ENCODE measurements at places on chromosomes 4 and X.

GRCh38 chr4:76546759-76547742, 112.0 kb downstream of the SHROOM3 start:
- DNase-seq = peak; percentile 74

- no peak for DNase-seq
These were observed 78.9 kb downstream of the UGT8 start for GRCh38 chr4:114677346-114677979.

DNA sequence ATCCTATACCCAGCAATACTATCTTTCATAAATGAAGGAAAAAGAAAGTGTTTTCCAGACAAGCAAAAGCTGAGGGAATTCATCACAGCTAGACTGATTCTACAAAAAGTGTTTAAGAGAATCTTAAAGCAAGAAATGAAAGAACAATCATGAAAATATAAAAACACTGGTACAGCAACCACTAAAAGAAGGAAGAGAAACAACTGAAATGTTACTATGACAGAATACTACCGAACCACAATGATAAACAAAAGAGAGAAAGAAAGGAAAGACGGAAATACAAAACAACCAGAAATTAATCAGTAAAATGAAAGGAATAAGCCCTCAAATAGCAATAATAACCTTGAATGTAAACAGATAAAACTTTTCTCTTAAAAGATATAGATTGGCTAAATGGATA, 110.8 kb upstream of the AFF2 start:
- DNase-seq = no peak

DNA sequence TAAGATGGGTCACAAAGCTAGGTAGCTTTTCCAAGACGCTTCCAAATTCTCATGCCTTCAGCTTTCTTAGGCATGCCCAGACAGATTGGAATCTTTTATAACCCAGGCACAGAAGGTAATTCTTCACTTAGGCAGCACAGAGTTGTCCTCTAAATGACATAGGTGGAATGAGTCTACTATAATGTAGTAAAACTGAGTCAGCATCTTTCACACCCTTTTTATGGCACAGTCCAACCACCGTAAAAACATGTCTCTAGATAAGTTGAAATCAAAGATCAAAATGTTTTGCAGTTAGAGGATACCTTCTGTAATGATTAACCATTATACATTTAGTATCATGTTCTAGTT, 128.4 kb upstream of the FAT1 start:
- no peak for DNase-seq
